ENCODE measurements at places on chromosomes 4 and X.
A peak's percentile ranks its signal among the peaks of the same experiment; 100 is the strongest.

DNA sequence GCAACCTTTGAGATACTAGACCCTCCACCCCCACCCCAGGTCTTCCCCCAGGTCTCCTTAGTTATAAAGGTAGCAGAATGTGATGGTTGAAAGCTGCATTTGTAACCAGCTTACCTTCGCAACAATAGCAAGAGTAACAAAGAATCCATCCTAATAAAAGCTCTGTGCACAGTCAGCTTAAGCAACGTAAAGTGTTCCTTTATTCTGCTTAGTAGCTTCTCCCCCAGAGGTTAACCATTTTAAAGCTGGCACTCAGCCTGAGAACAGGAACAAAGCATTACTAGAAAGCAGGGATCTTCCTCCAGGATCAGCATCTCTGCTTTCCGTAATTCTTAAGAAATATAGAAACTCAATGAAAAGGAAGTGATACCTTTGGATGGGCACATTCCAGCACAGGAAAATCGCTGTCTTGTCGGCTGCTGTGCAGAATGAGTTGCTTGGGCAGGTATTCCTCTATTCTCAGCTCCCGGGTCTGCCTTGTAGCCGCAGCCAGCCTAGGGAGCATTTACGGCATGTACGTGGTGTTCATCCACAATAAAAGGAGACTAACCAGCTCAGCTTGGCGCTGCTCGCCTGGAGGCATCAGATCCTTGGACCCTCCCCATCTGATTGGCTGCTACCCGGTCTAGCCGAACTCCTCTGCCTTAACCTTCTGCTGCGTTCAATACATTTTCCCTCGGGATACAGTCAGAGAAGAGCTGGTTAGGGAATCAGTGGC lies 113.0 kb upstream of the TLR3 start:
- DNase-seq: no peak

- DNase-seq: peak; percentile 26
Observed at GRCh38 chr4:121189326-121190215, 25.4 kb upstream of the TNIP3 start.

DNA sequence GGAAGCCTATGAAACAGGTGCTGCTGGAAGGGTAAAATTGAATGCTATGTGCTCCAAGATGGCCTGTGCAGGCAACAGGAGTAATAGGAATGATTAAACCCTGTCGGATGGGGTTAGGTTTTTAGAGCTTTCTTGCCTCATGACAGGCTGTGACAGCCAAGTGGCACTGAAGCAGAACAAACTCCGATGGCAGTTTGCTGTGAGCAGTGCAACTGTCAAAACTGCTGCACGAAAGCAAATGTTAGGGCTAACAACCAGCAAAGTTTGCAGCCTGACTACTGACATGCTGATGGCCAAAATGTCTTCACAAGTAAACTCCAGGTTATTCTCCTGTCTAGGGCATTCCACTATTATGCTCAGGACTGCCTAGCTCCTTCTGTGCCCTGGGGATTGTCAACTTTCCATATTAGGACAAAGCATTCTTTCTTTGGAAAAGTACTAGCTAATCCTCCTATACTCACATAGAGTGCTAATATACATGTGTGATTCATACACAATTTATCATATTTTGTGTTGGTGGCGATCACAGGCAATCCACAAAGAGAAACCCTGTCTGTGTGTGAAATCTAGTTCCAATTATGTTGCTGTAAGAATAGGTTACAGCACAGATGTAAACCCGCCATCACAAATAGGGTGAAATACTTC lies 486.6 kb upstream of the TENM3 start:
- no peak for DNase-seq

DNA sequence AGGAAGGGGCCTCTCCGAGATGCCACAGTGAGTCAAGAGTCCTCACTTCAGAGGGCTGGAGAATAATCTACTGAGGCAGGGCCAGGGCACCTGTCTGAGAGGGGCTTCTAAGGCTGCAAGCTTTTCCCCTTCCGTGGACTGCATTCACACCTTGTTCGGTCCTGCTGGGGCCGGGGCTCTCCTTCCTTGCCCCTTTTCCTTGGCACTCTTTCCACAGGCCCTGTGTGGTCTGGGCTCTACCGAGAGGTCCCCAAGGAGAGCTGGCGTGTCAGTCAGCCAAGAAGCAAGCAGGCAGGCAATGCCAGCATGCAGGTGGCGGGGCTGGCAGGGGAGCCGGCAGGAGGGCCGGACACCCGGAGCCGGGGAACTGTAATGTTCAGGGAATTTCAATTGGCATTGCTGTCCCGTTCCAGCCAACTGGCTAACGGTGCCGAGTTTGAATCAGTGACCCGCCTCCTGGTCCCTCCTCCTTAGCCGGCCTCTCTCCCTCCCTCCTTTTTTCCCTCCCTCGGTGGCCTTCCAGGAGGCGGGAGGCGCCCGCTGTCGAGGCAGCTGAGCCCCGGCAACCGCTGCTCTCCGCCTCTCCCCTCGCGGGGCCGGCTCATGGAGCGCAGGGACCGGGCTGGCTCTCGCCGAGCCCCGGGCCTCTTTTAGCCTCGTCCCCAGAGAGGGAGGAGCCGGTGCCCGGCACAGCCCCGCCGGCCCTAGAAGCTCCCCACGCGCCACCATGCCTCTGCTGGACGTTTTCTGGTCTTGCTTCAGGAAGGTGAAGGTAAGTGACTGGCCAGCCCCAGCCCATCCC lies at the start of gene STARD8:
TSS of gene STARD8 (plus strand) at position 511 of the 802 bp plus-strand sequence. CDS start at position 728, 217 bp downstream.
- DNase-seq: no peak

DNA sequence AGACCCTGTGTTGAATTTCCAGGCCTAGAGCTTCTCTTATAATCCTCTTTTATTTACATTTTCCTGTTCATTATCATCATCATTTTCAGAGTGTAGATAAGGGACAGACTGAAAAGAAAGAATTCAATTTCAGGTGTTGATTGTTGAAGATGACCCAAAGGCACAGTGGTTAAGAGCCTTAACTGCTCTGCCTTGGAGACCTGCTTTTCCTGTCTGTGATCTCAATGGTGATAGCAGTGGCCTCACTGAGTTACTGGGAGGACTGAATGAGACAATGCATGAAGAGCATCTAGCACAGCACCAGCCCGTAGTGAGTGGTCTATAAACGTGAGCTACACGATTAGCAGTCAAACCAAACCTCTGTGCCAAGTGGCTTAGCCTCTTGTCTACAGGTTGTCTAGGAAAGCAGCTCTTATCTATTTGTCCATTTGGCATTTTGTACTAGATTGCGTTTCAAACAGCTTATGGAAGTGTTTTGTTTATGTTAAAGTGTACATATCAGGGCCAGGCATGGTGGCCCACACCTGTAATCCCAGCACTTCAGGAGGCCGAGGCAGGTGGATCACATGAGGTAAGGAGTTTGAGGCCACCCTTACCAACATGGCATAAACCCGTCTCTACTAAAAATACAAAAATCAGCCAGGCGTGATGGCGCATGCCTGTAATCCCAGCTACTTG lies 41.5 kb downstream of the SETD7 start:
- no peak for DNase-seq

- DNase-seq: no peak
Observed at GRCh38 chrX:118853596-118853995, 30.0 kb downstream of the ZCCHC12 start.

DNA sequence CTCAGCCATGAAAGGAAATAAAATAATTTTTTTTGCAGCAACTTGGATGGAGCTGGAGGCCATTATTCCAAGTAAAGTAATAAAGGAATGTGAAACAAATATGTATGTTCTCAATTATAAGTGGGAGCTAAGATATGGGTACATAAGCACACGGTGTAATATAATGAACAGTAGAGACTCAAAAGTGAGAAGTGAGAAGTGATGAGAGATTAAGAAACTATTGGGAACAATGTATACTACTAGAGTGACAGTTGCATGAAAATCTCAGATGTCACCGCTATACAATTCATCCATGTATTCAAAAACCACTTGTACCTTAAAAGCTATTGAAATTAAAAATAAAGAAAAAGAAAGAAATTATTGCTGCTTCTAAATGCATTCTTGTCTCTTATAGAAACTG lies 182.9 kb upstream of the TACR3 start:
- no peak for DNase-seq
